ENCODE measurements at places on chromosomes 13 and 19. TPM values are rescaled to one million over a fixed set of nuclear protein-coding genes. Genes with fewer than 3 reads are reported as not detected.

The LGALS14 gene
- total RNA-seq, result not detected

The CNFN gene
- 0.87 TPM for total RNA-seq

The HSPB6 gene
- 662 TPM for total RNA-seq

The FPR1 gene
- total RNA-seq, result 5.3 TPM

The MRPL34 gene
- total RNA-seq, result 200 TPM

The FARP1 gene
- 14.7 TPM for total RNA-seq

The ZNF44 gene
- 9.2 TPM for total RNA-seq

The ZFP36 gene
- total RNA-seq, result 48.7 TPM

The ZNF525 gene
- 4.8 TPM for total RNA-seq

The CLC gene
- total RNA-seq, result not detected

The SIGLEC8 gene
- 0.08 TPM for total RNA-seq

The TSSK6 gene
- total RNA-seq, result 0.32 TPM

The LILRA2 gene
- 3.1 TPM for total RNA-seq

The RNF113B gene
- not detected for total RNA-seq

The FXYD3 gene
- total RNA-seq, result 2.3 TPM

The CLDN10 gene
- total RNA-seq, result 0.35 TPM

The PSG1 gene
- not detected for total RNA-seq
